ENCODE measurements at places on chromosomes 7 and 10.

- DNase-seq, result no peak
Measured at GRCh38 chr10:10551596-10552301, 465.9 kb upstream of the CELF2 start.

DNA sequence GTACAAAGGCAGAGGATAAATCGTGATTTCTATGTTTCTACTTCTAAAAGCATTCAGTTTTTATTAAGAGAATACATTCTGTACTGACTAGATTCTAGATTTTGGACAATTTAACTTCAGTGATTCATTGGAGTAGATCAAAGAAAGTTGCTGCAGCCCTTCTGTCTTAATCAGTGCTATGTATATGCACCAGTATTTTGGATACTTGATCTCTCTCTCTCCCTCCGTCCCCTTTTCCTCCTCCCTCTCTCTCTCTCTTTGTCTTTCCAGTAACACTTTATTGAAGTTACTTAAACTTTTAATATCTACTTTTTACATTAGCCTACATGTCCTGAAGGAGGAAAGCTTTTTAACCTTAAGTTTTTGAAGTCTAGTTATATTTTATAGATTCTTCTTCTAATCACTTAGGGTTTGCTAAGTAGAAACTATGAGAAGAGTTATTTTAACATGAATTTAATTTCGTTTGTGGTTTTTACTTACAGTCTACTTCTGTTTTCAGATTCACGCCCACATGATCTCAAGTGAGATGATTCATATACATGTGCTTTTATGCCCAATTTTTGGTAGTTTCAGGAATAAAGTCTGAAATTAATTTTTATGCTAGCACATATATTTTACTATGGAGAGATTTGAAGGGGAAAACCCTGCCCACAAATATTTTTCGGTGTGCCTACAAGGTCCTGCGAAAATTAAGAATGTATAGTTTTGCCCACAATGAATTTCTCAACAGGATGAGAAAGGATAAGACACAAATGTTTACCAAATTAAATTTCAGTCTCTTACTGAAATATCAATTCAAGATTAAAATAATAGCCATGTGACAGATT is 9.1 kb downstream of the MDFIC start:
- DNase-seq, result no peak

DNA sequence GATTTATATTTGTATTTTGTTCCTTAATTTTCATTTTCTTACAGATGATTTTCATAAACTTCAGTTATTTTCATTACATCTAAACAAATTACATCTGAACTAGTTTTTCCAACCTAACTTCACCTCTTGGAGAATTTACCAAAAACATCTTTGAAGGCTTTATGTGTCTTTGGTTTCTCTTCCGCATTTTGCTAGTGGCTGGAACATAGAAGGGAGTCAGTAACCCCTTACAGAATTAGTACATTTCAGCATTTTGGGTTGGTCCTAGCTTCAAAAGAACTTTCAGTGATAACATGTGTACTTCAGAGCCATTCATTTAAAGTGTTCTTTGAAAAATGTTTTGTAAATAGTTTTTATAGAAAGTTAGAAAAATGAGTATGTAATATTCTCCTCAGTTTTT is 169.8 kb upstream of the MTPN start:
- DNase-seq, result no peak

GRCh38 chr7:4610768-4611467 is 71.2 kb upstream of the FOXK1 start:
- no peak for DNase-seq

DNA sequence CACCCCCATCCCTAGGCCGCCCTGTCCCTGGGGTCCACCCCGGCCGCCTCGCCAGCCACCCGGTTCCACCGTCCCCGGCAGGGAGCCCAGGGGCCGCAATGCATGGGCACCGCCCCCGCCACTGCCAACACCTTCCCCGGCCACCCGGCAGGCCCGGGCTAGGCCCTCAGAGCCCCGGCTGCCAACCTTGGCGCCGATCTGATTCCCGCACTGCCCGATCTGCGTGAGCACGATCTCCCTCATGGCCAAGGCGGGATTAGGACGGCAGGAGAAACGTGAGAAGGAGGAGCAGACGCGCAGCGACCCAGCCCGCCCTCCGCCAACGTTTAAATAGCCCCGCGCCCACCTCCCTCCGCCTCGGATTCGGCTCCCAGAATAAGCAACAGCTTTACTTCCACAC is at the start of gene TUBB8:
Gene TUBB8 (minus strand): TSS at position 301 of the 400 bp plus-strand sequence. CDS start 58 bp downstream, at position 243.
- DNase-seq, result no peak

DNA sequence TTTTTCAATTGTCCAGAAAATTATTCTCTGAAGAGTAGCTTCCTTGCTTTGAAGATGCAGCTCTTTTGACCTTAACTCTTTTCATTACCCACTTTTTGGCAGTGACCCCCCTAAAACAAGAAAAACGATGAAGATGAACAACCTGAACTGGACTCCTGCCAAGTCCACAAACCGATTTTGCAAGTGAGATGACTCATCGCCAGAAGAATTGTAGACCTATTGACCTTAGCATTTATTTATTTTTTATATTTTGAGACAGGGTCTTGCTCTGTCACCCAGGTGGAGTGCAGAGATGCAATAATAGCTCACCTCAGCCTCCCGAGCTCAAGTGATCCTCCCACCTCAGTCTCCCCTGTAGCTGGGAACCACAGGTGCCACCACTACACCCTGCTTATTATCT is 859.2 kb downstream of the GATA3 start:
- no peak for DNase-seq

Data from GM12892 (cell line).